DMS 273 treated with DMSO at 0.1 percent for 48 hours (cell line): ENCODE measurements at places on chromosomes 3 and 15.

GRCh38 chr3:67783281-67784250 is 129.2 kb upstream of the SUCLG2 start:
- no peak for DNase-seq

GRCh38 chr3:195096053-195096452 is 174.9 kb downstream of the XXYLT1 start:
- no peak for DNase-seq

GRCh38 chr15:35926007-35926380 is 380.0 kb upstream of the DPH6 start:
- DNase-seq, result no peak

GRCh38 chr15:58154769-58155168 is 16.6 kb downstream of the AQP9 start:
- DNase-seq, result no peak

- DNase-seq, result no peak
Measured at GRCh38 chr3:14803101-14803980, 15.4 kb upstream of the FGD5 start.

GRCh38 chr3:146817704-146818103 is 212.6 kb upstream of the PLSCR5 start:
- DNase-seq, result peak; percentile 45

DNA sequence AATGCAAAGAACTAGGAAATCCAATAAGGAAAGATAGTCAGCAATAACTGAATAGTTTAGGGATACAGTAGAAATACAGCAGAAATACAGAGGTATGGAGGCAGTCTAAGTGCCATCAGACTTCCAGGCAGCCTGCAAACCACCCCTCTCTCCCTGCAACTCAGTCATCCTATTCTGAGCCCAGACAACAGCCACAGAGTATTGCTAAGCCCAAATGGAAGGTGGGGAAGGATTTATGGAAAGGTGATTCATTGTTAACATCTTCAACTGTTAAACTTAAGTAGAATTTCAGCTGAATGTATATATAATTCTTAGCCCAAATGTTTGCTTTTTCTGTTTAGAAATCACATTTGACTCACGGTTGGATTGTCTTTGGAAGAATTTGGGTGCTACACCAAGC is 300.4 kb downstream of the RBMS3 start:
- no peak for DNase-seq
